EL (cell line): ENCODE measurements at places on chromosomes 11 and 22.

DNA sequence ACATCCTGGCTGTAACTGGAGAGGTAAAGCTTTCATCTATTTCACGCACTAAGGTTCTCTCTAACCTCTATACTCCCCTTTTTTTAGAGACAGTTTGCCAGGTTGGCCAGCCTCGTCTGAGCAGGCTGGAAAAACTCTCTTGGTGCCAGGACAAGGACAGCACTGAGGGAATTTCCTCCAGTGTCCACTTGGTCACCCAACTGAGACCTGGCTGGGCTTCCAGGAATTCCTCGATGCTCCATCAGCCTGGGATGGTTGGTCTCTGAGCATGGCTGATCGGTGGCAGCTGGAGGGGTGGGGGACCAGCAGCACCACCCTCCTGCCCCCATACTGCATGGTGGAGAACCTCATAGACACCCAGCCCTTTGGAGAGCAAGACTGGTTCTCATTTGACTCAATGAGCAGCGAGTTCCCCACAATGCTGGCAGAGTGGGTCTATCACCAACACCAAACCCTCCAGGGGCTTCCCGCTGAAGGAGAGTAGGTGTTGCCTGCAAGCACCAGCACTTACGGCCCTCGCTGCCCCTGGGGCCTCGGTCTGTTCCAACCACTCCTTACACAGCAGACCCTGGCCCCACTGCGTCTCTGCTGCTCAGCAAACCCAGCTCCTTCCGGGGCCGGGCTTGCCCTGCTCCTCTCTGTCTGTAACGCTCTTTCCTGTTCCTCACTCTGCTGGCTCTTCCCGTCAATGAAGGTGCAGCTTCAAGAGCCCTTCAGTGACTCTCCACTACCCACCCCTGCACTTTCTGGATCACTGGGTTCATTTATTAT is 122.2 kb downstream of the ST3GAL4 start:
- no peak for DNase-seq

DNA sequence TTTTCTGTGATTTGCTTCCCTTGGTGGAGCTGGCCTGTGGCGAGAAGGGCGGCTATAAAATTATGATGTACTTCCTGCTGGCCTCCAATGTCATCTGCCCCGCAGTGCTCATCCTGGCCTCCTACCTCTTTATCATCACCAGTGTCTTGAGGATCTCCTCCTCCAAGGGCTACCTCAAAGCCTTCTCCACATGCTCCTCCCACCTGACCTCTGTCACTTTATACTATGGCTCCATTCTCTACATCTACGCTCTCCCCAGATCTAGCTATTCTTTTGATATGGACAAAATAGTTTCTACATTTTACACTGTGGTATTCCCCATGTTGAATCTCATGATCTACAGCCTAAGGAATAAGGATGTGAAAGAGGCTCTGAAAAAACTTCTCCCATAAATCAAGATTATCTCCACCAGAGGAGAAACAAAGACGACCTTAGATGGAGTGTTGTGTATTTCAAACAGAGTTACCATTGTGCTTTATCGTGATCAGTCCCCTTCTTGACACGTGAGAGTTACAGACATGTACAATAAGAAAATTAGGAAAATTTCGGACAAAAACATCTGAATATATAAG is 2.1 kb downstream of the OR9G1 start:
- DNase-seq: no peak

DNA sequence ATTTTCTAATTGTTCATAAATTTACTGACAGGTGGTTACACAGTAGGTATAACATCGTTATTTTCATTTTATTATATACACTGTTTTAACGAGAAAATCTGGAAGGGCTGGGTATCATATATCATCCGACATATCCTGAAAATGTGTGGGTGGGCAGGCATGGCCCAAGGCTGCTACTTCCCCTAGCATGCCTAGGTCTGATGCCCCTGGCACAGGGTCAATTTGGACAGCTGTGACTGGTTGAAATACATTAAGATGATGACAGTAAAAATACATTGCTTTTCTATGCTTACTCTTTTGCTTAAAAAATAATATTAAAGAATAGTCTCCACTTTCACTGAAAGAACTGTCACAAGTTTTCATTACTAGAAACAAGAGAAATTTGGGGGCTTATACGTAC is 908.8 kb downstream of the OPCML start:
- DNase-seq: no peak

GRCh38 chr22:42704896-42705295 is 15.8 kb downstream of the A4GALT start:
- DNase-seq: no peak

DNA sequence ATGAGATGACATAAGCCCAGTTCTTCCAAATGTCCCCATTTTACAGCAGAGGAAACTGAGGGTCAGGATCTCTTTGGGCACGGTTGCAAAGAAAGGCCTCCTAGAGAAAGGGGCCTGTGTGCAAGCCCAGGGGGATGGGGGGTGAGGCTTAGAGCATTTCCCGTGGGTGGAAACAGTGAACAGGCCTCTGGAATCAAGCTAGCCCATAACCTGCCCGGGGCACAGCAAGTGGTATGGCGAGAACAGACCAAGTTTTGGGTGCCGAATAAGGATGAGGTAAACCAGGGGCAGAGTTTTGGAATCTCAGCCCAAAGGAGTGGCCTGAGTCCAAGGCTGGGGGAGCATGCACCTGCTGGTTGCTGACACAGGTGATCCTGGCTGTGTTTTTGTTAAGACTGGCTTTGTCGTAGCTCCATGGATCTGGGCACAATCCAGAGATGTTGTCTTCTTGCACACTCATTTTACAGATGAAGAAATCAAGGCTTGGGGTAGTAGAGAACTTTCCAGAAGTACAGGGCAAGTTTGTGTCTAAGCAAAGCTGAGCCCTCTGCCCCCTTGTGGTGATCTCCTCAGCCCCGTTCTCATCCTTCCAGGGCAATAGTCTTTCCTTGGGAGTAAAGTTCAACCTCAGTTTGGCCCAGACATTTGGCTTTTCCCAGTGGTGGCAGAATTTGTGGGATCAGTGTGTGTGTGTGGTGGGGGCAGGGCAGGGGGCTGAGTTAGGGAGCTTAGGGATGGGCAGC is 53.5 kb upstream of the MYEOV start:
- DNase-seq: peak; percentile 10

DNA sequence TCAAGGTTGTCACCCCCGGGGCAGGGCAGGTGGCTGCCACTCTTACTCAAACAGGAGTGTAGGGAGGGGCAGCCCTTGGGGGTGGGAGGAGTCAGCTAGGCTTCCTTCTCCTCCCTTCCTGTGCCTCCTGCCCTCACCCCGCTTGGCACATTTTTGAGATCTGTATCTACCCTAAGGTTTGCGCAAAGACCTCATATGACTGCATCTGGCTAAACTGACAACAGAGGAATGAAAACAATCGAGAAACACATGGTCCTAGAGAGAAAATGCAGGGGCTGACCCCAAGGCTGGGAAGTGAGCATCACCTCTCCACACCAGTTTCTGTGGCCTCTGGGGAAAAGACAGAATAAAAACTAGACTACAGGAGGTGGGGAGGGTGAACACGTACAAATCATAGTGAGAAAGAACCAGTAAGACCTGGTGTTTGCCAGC is 28.1 kb downstream of the IGSF9B start:
- DNase-seq: peak; percentile 22

GRCh38 chr11:10386861-10387205 is 68.2 kb upstream of the AMPD3 start:
- no peak for DNase-seq

- no peak for DNase-seq
These were observed 15.1 kb downstream of the DGKZ start for GRCh38 chr11:46362156-46363030.

GRCh38 chr11:73344191-73344607 is 32.0 kb upstream of the RELT start:
- no peak for DNase-seq

- DNase-seq: no peak
These were observed 20.6 kb upstream of the MUC5B start for GRCh38 chr11:1202154-1202775.

DNA sequence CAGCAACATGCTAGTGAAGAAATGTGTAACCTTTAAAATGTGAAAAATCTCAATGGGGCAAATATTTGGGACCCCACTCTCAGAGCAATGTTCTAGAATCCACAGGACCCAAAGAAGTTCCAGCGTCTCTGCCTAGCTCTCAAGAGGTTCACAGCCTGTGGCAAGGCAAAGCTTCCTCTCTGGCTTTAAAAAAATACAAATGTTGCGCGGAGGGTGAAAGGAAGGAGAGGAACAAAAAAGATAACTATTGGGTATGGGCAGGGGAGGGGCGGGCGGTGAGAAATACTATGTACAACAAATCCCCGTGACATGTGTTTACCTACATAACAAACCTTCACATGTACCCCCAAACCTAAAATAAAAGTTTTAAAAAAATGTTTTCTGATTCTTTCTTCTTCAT is 53.6 kb downstream of the PITPNB start:
- no peak for DNase-seq

DNA sequence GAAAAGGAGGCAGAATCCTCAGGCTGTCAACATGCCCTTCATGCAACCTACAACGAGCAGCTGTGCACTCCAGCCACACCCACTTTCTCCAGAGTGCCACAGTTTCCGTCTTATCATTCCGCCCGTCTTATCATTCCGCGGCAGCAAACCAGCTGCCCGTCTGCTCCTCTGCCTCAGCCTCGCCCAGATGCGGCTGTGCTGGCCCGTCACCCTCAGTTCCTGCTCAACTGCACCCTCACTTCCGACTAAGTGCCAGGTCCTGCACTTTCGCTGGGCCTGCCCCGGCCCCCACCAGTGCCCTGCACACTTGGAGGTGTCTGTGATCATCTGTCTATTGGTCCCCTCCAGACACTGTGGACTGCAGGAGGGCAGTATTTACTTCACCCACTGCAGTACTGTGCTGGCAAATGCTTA is 43.7 kb downstream of the MICAL3 start:
- no peak for DNase-seq

DNA sequence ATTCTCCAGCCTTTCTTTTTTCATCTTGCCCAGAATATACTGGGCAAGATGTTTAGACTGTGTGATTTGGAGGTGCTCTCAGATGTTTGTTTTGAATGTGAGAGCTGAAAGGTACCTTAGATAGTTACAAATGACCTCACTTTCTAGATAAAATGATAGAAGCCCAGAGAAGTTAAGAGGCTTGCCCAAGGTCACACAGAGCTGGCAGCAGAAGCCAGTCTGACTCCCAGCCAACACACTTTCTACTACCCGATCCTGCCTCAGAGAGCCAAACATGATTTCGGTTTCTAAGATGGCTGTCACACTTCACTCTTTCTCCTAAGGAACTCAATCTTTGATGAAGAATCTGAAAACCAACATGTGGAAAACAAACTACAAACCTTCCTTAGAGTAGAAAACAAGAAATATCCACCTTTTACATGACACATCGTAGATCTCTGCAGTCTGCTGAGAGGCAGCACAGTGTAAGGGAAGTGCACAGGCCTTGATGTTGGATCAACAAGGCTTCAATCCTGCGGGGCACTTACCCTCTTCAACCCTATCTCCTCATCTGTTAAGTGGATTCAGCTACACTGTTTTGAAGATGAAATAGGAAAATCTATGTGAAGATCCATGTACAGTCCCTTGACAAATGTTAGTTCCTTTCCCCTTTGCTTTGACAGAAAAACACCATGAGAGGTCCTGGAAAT is 58.6 kb downstream of the SYTL2 start:
- no peak for DNase-seq

DNA sequence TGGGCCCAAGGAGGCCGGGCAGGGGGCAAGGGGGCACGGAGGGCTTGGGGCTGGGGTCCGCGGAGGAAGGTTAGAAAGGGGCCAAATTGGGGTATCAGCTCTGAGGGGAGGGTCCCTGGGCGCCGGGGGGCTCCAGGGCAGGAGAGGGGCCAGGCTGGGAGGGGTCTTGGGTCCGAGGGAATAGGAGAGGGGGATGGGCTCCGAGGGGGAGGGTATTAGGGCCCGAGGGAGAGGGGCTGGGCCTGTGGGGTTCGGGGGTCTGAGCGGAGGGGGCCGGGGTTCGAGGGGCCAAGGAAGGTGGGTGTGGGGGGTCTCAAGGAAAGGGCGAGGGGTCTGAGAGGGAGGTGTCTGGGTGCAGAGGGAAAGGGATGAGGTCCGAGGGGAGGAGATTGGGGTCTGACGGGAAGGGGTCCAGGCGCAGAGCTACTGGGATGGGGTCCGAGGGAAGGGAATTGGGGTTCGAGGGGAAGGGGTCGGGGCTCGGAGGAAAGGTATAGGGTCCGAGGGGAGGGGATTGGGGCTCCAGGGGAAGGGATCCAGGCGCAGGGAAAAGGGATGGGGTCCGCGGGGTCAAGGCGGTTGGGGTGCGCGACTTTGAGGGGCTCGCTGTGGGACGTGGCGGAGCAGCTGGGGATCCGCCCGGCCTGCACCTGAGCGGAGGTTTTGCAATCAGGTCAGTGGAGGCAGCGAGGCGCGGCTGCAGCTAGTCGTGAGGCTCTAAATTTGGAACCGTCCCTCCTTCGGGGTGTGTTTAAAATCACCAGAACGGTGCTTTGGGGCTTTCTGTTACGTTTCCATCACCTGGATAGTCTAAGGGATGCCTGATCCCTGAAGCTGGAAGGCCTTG is 728 bp downstream of the CTTN start:
- no peak for DNase-seq

DNA sequence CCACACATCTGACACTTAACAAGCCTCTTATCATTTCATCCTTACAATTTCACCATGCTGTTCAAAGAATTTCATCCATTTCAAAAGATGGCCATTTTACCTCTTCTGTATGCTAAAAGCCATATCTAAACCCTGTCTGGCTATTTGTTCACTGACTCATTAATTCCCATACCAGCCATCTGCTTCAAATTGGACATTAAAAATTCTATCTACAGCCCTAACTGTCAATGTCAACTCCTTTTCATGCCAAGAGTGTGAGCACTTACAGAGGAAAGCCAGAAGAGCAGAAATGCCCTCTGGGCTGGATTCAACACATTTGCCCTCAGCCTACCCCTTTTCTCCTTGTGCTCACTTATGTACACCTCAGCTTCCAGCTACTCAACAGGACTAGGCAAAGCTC is 59.2 kb downstream of the SYTL2 start:
- peak; percentile 55 for DNase-seq

DNA sequence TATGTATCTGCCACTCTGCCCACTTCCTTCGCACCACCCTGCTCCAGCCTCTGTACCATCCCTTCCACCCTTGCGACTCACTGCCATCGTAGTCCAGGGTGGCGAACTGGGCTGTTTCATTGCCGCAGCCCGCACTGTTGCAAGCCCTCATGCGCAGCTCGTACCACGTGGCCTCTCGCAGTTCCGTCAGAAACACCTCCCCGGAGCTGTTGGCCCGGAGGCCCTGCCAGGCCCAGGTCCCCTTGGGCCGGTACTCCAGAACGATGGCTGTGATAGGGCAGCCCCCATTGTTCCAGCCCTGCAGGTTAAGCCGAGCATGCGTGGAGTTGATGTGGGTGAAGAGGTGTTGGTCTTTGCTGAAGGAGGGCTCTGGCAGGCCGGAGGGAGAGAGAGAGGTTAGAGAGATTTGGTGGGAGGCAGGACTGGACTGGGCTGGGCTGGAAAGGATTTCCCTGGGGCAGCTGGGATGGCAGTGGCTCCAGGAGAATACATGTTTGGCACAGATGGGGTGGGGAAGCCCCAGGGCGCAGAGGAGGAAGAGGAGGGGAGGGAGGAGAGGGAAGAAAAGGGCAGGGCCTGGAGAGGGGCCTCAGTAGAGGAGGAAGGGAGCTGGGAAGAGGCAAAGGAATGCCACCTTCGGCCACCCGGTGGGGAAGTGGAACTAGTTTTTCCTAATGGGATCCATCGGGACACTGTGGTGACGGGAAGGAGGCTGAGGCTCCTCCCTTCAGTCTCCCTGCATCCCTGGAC is 109.6 kb downstream of the CEP164 start:
- no peak for DNase-seq

GRCh38 chr22:34019190-34019845 is 99.0 kb upstream of the LARGE1 start:
- DNase-seq: no peak

GRCh38 chr11:124511745-124512144 is 31.7 kb downstream of the OR8B12 start:
- DNase-seq: no peak

GRCh38 chr22:25050566-25050965 is 98.0 kb downstream of the KIAA1671 start:
- DNase-seq: no peak
